NCI-H774 (cell line): ENCODE measurements at places on chromosomes 2 and 18.

- DNase-seq: no peak
Observed at GRCh38 chr2:96618596-96619283, 19.4 kb downstream of the KANSL3 start.

DNA sequence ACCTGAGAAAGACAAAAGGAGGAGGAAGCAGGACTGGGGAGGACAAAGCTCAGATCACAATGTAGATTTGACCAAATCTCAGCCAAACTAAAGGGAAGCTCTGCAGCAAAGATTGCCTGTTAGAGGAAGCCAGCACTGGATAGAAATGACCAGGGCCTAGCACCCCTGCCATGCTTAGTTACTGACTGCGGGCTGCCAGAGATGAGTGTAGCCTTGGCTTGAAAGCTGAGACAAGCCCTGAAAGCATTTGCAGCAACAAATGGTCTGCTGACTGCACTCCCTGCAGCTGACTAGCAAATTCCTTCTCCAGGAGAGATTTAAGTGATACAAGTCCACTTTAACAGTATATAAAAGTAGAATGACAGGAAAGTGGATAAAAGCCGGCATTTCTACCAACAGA, 140.9 kb upstream of the CRIM1 start:
- DNase-seq: no peak

DNA sequence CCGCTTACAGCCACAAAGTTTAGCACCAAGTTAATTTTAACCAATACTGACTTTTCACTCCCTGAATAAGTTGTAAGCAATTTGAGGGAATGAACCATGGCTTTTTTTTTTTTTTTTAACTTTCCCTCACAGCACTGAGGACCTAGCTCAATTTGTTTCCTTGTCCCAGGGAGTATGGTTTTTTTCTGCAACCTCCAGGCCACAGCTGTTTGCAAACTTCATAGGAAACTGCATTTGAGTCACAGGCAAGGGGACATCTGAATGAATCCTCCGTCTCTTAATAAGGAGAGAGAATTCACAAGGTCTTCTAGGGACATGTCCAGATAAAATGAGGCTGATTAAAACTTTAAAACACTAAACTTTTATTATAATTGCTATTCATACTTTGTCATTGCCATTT, 181.5 kb downstream of the GFPT1 start:
- no peak for DNase-seq

- no peak for DNase-seq
Observed at GRCh38 chr2:11962707-11963328, 216.4 kb downstream of the LPIN1 start.
